WERI-Rb-1 (cell line): ENCODE measurements at places on chromosomes 6 and 20.

GRCh38 chr6:28863604-28864325 lies 60.0 kb downstream of the TRIM27 start:
- peak; percentile 96 for DNase-seq

DNA sequence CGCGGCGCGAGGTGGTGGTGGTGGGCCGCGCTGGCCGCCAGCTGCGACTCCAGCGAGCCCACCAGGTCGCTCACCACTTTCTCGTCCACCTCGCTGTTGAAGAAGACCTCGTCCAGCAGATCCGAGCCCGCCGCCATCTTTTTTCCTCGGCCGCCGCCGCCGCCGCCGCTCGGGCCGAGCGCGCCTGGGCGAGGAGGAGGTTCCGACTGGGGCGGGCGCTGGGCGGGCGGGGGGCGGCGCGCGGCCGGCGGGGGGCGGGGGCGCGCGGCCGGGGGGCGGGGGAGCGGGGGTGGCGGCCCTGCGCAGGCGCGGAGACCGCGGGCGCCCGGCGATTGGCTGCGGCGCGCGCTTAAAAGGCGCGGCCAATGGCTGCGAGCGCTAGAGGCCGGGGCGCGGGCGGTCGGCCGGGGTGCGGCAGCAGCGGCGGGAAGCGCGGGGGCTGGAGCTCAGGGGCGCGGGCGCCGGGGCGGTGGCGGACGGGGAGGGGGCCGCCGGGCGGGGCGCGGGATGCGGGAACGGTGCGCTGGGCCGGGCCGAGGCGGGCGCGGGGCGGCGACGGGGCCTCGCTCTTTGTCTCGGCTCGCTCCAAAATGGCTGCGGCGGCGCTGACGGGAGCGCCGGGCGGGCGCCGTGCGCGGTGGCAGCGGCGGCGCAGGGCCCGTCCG lies at the start of gene TAF4:
TAF4 (minus strand) TSS at position 208 of the 665 bp plus-strand sequence; CDS start at position 137, 71 bp downstream.
- peak; percentile 73 for DNase-seq

DNA sequence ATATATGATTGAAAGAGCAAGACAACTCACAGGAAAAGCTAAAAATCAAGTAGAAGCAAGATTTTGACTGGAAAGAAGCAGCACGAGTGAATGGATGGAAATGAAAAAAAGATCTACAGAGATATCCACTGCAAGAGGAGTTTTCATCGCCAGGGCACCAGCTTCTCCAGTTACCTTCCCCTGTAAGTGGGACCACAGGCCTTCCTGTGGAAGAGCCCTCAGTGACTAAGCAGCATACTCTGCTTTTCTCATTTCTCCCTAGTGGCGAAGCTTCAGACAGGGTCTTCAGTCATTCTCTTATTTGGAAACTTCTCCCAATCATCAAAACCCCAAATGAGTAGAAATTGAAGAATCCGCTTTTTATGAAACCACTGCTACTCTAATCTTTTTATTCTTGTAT lies 40.5 kb downstream of the ADGRB3 start:
- no peak for DNase-seq

DNA sequence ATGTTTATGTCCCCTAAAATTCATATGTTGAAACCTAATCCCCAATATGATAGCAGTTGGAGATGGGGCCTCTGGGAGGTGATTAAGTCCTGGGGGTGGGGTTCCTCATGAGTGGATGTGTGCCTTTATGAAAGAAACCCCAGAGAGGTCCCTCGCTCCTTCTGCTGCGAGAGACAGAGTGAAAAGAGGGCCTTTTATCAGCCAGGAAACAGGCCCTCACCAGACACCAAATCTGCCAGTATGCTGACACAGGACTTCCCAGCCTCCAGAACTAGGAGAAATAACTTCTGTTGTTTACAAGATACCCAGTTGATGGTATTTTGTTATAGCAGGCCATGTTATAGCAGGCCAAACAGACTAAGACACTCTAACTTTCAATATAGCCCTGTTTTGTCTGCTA lies 100.9 kb upstream of the NFATC2 start:
- DNase-seq = no peak

- DNase-seq = no peak
Measured at GRCh38 chr20:59813126-59813947, 120.1 kb downstream of the SYCP2 start.

- no peak for DNase-seq
Measured at GRCh38 chr20:1389703-1390580, 2.9 kb downstream of the FKBP1A start.

DNA sequence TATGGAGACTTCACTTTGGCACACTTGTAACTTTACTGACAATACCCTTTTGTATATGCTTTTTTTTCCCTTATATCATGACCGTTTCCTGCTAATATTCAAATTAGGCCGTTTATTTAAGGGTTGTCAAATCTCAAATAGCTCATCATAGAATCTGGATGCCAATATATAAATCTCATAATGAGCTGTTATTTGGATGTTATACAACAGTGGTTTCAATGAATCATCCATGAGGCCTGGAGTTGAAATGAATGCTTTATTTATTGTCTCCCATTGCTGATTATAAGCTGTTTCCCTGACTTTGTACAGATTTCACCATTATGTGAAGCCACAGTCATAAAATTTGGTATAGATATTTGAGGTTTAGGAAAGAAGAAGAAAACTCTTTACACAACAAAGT lies 256.1 kb downstream of the PLCB1 start:
- no peak for DNase-seq

DNA sequence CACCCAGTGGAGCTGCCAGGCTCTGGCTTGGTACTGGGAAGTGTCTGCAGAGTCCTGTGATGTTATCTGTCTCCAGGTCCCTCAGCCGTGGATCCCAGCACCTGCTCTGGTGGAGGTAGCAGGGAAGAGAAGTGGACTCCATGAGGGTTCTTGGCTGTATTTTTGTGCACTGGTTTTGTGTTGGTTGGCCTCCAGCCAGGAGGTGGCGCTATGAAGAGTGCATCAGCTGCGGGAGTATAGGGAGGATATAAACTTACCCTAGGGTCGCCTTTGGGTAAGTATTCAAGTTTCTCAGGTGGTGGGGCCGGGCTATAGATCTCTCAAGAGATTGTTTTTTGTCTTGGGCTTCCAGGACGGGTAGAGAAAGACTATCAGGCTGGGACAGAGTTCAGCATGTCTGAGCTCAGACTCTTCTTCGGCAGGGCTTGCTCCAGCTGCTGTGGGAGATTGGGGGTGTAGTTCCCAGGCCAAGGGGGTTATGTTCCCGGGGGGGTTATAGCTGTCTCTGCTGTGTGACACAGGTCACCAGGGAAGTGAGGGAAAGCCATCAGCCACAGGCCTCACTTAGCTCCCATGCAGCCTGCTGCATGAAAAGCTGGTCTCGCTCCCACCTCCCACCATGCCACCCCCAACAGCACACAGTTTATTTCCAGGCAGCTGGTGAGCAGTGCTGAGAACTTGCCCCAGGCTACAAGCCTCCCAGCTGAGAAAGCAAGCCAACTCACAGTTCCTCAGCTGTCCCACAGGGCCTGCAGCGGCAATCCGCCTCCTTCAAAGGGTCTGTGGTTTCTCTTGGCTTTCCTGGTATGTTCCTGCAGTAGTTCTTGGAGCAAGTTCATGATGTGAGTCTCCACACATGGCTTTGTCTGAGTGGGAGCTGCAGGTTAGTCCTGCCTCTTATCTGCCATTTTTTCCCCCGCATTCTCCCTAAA lies 115.7 kb downstream of the AIG1 start:
- DNase-seq = no peak

DNA sequence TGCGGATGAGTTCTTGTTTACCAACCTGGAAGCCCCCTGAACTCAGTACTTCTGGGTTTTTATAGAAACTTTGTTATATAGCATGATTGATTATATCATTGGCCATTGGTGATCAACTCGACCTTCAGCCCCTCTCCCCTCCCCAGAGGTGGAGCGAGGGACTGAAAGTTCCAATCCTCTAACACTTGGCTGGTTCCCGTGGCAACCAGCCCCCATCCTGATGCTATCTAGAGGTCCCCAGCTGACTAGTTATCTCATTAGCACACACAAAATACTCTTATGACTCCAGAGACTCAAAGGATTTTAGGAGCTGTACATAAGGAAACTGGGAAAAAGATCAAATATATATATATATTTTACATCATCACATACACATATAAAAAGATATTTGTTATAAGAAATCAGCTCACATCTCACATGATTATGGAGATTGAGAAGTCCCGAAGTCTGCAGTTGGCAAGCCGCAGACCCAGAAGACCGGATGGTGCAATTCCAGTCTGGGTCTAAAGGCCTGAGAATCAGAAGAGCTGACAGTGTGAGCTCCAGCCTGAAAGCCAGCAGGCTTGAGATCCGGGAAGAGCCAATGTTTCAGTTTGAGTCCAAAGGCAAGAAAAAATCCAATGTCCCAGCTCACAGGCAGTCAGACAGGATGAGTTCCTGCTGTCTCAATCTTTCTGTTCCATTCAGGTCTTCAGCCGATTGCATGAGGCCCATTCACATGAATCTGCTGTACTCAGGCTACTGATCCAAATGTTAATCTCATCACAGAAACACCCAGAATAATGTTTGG lies 179.3 kb upstream of the DTNBP1 start:
- no peak for DNase-seq

- peak; percentile 21 for DNase-seq
Measured at GRCh38 chr6:112618849-112619248, 271.7 kb downstream of the RFPL4B start.

DNA sequence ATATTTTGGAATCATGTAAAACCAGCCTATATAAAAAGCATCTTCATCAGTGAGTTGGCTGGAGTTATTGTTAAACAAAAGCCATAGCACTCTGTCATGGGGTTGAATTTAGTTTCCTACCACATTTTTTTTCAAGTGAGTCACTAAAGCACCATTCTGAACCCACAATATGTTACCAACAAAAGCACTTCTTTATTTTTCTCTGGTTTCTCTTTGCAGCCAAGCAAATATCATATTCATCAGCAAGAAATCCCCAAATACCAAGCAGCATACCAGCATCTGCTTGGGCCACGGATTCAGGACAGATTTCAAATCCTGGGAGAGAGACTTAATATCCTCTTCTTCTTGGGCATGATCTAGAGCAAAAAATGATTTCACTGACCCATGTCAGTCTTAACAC lies 441.4 kb downstream of the BCKDHB start:
- no peak for DNase-seq

DNA sequence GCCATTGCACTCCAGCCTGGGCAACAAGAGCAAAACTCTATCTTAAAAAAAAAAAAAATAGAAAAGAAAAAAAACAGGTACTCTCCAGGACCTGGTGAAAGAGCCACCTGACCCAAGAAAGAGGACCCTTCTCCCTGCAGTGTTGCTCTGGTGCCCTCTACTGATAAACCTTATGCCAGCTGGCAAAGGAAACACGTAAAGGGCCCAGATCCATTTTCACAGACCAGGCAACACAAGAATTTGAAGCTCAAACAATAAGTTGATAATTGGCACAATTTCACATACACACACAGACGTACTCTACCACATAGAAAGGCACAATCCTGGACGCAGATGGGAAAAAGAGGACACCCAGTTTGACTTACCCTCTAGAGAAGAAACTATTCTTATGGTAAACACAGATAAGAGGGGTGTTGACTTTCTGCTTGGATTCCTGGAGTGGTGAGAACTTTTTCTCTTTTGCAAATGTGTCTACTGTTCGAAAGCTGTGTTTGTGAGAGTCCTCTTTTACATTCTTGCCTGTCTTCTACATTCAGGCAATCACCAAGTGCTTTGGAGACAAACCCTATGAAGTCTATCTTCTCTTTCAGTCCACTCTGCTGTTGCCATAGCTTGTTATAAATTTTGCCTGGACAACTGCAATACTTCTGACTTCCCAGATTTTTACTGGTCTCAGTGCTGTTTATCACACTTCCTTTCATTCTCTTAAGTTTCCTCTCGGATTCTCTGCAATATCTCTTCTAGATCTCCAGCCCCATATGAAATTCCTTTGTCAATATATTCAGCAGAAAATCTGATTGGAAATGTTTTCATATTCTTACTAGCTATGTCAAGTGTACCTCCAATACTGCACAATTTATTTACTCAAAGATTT lies 6.4 kb upstream of the SNRPB start:
- DNase-seq = no peak

- DNase-seq = no peak
Measured at GRCh38 chr6:142013287-142013686, 119.4 kb upstream of the GJE1 start.

- no peak for DNase-seq
Measured at GRCh38 chr6:36095497-36096391, 34.6 kb upstream of the MAPK13 start.

GRCh38 chr6:11248974-11249761 lies 16.7 kb upstream of the NEDD9 start:
- no peak for DNase-seq

GRCh38 chr6:40713002-40713719 lies 126.0 kb upstream of the LRFN2 start:
- DNase-seq = peak; percentile 54

GRCh38 chr20:5357946-5358345 lies 41.2 kb upstream of the PROKR2 start:
- DNase-seq = no peak
